ENCODE measurements at places on chromosomes 2 and 18.

DNA sequence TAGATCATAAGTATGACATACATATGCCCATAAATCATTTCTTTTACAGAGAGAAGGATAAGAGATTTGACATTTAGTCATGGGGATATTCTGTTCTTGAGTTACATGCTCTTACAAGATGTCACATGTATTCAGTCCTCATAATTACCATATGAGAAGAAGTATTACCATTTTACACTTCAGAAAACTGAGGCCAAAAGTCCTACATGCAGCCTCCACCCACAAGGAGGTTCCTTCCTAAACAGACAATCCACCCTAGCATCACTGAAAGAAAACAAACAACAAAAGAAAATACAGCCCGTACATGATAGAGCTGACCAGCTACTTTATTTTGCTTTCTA lies 335.1 kb downstream of the SETBP1 start:
- DNase-seq = no peak

DNA sequence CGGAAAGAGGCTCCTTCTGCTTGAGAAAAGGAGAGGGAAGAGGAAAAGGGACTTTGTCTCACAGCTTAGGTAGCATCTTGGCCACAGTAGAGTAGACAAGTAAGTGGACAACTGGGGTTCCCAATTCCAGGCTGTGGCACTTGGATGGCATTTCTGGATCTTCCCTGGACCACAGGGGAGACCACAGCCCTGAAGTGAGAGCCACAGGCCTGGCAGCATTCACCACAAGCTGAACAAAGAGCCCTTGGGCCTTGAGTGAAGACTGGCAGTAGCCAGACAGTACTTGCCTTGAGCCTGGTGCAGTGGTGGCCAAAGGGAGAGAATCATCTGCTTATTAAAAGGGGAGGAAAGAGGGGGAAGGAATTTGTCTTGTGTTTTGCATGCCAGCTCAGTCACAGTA lies 226.1 kb upstream of the KLHL14 start:
- no peak for DNase-seq

DNA sequence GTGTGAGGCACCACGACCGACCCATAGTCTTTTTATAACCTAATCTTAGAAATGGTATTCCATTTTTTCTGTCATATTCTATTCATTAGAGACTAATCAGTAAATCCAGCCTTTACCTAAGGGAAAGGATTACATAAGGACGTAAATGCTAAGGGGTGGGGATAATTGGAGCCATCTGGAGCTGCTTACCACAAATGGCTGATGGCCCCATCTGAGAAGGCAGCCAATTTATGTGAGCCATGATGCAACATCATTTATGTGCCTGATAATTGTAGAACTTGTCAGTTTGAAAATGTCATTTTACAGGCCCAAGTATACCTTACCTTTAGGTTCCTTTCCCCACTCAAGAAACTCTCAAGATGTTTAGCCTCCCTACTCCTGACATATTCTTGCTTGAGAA lies 44.0 kb downstream of the ARHGEF33 start:
- DNase-seq = no peak

- peak; percentile 89 for DNase-seq
These were observed 74.6 kb upstream of the GALNT5 start for GRCh38 chr2:157182834-157183396.

DNA sequence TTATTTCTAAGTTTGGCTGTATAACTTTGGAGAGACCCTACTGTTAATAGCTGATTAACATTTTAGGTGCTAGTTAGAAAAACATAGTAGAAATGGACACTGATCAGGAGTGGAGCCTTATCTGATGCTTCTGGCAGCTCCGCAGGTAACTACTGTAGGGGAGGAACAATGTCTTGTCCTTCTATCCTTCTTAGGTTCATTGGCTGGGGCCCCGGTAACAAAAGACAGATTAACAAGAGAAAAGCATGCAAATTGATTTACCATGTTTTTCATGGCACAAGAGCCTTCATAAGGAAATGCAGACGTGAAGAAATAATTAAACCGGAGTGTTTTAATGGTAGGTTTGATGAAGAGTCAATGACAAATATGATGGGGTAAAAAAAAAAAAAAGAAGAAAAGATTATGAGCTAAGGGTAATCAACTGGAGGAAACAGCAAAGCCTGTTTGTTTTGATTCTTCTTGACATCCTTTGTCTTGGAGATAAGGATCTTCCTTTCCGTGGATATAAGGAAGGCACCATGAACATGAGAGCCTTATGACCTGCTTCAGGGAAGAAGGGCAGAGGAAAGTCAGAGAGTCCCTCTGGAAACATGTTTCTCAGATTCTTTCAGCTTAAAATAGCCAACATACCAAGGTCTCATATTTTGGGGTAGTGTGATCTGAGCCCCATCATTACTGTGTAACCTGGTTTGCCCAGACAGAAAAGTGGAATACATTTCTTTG lies 62.4 kb upstream of the GCFC2 start:
- no peak for DNase-seq

DNA sequence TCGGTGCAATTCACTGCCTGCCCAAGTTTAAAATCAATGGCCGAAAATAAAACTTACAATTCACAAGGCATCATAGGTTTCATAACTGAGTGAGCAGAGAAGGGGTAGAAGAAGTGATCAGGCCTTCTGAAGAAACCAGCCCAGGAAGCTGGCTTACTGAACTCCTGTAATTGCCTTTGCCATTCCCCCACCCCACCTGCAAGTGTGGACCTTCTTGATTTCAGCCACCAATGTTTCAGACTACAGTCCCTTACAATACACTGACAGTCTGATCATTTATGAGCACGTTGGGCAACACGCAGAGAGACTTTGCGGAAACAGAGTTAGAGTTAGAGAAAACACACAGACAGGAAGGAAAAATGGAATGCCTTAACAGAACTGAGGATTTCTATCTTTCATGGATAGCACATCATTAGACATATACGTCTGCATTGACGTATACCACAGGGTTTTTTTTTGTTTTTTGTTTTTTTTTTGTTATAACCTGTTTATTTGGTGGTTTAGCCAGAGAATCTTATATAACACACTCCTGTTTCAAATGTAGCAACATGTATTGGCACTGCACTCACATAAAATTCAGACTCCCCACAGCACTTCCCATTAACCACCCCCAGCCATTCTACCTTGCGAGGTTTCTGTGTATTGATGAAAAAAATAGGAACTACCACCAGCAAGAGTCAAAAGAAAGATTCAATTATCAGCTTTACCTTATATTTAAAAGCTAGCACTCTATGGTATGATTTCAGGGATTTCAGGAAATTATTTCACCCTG lies 126.4 kb downstream of the CACNB4 start:
- no peak for DNase-seq

- DNase-seq = no peak
These were observed 6.6 kb downstream of the DLX2 start for GRCh38 chr2:172095905-172096625.

All from dermis blood vessel endothelial cell (primary cell).